ENCODE measurements at places on chromosomes 3 and 15.
A peak's percentile ranks its signal among the peaks of the same experiment; 100 is the strongest.

- no peak for DNase-seq
These were observed 18.6 kb upstream of the SLC2A2 start for GRCh38 chr3:171044835-171045793.

DNA sequence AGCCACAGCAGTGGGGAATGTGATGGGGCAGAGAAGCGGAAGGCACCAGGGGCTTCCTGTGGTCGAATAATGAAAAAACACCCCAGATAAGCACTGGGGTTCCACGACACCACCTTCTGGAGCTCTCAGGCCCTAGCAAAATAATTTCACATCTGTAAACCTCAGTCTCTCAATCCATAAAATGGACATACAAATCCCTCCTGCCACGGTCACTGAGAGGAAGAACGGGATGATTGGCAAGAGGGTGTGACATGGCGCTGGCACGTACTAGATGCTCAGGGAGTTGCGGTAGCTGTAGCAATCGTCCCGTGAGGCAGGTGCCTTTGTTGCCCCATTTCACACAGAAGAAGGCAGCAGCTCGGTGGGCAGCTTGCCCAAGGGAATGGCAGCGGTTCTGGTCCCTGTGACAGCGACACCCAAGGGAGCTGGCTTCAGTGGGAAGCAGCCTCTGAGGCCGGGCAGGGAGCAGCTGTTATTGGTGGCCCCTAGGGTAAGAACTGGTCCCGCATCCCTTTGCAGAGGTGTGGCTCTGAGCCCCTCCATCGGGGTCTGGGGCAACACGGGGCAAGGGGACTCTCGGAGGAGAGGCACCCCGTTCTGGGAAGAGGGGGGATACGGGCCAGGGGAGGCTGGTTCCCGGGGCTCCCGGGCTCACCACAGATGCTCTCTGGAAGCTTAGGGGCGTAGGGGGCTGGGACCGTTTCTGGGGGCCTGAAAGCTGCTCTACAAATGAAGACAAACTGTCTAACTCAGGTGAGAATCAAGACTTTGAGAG lies 114.0 kb upstream of the ALDH1A3 start:
- DNase-seq = peak; percentile 82

- DNase-seq = no peak
These were observed 35.2 kb downstream of the ZNF710 start for GRCh38 chr15:90036343-90036742.

- no peak for DNase-seq
These were observed 31.0 kb downstream of the NMD3 start for GRCh38 chr3:161252143-161252542.

DNA sequence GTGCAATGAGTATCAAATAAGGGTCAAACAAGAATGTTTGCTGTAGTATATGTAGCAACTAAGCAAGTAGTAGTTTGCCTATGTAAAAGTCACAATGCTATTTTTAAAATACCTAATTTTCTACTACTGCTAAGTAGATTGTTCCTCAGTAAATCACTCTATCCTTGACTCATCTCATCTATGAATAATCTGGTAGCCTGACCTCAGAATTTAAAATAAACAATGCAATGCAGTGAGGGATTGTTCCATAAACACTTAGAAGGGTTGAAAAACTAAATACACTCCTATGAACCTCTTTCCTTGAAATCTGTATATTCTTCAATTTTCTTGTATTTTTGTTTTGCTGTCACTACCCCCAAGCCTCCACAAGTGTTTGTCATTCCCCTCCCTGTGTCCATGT lies 253.3 kb downstream of the TBC1D5 start:
- DNase-seq = no peak

DNA sequence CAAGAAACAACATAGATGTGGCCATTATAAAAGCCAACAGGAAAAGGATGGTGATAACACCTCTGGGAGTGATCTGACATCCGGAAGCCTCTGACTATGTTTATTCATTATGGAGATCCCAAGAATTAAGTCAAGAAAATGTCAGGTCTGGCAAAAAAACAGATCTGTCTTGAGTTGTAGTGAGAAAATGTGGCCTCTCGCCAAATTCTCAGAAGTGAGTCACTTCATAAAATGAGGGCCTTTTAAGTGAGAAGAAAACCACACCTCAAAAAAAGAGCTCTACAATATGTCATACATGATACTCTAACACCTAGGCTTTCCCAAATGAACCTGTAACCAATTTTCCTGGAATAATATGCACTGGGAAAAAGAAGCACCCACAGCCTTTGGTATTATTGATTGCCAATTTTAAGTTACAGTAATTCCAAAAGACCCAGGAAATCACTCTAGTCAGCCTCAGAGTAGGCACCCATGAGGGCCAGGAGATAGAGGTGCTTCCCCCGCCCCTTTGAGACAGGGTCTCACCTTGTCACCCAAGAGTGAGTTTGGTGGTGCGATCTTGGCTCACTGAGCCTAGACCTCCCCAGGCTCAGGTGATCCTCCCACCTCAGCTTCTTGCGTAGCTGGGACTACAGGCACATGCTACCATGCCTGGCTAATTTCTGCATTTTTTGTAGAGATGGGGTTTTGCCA lies 38.0 kb downstream of the CCR3 start:
- no peak for DNase-seq

Data from mesenteric fat pad (tissue), 1 donor.